MM.1S (cell line): ENCODE measurements at places on chromosomes 7 and 10.

DNA sequence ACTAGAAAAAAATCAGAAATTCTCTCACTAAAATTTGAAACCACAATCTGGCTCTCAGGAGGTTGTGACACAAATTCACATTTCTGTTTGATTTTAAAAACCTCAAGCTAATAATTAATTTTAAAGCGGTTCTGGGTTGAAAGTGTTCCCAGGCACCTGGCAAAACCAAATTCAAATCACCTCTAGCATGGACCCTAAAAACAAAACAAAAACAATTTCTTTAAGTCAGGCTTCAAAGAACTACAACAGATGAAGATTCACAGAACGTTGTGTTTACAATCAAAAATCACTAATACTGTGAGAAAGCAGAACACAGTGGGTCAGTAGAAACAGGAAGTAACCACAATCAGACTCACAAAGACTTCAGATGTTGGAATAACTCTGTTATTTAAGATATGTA lies 7.2 kb upstream of the RELN start:
- H3K27ac ChIP-seq: no peak overlapping the region
- no peaks in the 10 kb centered on the region for H3K27me3 ChIP-seq
- H3K4me1 ChIP-seq: no peaks in the 10 kb centered on the region
- DNase-seq: no peak
- H3K4me3 ChIP-seq: no peak overlapping the region

DNA sequence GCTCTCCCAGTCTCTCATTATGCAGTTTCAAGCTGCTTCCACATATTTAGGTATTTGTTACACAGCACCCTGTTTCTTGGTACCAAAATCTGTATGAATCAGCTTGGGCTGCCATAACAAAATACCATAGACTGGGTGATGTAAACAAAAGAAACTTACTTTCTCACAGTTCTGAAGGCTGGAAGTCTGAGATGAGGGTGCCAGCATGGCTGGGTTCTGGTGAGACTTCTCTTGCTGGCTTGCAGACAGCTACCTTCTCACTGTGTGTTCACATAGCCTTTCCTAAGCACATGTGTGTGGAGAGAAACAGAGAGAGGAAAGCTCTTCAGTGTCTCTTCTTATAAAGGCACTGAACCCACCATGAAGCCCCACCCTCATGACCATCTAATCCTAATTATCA lies 15.7 kb upstream of the CBLL1 start:
- H3K4me3 ChIP-seq: no peak overlapping the region
- no peaks in the 10 kb centered on the region for H3K36me3 ChIP-seq
- H3K27me3 ChIP-seq: no peaks in the 10 kb centered on the region
- H3K4me1 ChIP-seq: no peaks in the 10 kb centered on the region
- DNase-seq: no peak
- no peak overlapping the region for H3K27ac ChIP-seq

- DNase-seq: no peak
- no peaks in the 10 kb centered on the region for H3K27me3 ChIP-seq
- H3K4me1 ChIP-seq: no peaks in the 10 kb centered on the region
- H3K36me3 ChIP-seq: no peaks in the 10 kb centered on the region
These were observed 12.2 kb upstream of the GDF10 start for GRCh38 chr10:47287805-47288204.

GRCh38 chr7:70805360-70805759 lies 326.6 kb upstream of the GALNT17 start:
- H3K36me3 ChIP-seq: no peaks in the 10 kb centered on the region
- H3K4me3 ChIP-seq: no peak overlapping the region
- H3K27ac ChIP-seq: no peak overlapping the region
- no peaks in the 10 kb centered on the region for H3K4me1 ChIP-seq
- H3K27me3 ChIP-seq: no peaks in the 10 kb centered on the region
- no peak for DNase-seq

DNA sequence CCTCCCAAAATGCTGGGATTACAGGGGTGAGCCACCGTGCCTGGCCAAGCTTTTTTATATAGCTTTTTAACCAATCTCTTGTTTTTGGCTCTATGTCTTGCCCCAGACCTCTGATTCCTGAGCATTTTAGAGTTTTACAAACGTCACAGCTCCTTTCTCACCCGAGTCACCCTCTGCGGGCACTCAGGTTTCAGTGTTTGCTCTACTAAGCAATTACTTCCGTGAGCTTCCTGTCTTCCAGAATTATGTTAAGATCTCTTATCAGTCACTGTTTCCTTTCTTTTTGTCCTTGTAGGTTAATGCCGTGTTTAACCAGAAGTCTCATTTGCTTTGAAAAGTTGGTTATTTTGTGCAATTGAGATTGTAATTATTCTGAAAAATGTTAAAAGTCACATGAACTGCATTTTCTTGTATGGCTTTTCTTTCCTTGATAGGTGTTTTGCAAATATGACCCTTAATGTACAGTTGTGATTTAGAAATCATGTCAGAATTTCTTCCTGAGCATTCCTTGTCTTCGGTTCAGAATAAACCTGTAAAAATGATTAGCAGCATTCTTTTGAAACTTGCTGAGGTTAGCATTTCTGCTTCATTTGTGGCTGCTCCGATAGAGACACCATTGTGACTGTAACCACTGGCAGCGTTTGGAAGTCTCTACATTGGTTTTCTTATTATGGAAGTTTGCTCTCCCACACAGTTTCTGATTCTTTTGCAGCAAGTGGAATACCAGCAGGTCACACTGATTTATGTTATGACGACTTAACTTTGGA lies 4.5 kb upstream of the HKDC1 start:
- no peaks in the 10 kb centered on the region for H3K27me3 ChIP-seq
- DNase-seq: peak; percentile 47
- peak overlapping the region; percentile 28; the same call in 1 of the 2 replicates for H3K4me3 ChIP-seq
- H3K27ac ChIP-seq: peak overlapping the region; percentile 71
- peaks cover 13% of the 10 kb centered on the region for H3K4me1 ChIP-seq
- H3K36me3 ChIP-seq: no peaks in the 10 kb centered on the region

DNA sequence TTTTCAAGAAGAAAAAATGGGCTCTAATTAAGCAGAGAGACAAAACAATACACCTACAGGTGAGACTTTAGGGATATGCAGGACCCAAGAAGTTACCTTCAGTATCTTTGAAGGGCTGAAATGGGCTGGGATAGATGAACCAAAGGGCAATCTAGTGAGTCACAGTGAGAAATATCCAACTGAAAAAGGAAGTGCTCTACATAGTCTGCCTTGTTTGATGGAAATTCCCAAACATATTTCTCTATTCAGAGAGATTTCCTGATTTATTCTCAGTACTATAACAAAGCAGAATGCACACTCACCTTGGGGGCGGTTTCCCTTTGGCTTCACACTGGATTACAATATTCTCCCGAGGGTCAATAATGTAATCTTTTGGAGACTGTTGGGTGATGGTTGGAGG lies 104.1 kb upstream of the LAMB4 start:
- DNase-seq: no peak
- no peaks in the 10 kb centered on the region for H3K36me3 ChIP-seq
- H3K27me3 ChIP-seq: no peaks in the 10 kb centered on the region

DNA sequence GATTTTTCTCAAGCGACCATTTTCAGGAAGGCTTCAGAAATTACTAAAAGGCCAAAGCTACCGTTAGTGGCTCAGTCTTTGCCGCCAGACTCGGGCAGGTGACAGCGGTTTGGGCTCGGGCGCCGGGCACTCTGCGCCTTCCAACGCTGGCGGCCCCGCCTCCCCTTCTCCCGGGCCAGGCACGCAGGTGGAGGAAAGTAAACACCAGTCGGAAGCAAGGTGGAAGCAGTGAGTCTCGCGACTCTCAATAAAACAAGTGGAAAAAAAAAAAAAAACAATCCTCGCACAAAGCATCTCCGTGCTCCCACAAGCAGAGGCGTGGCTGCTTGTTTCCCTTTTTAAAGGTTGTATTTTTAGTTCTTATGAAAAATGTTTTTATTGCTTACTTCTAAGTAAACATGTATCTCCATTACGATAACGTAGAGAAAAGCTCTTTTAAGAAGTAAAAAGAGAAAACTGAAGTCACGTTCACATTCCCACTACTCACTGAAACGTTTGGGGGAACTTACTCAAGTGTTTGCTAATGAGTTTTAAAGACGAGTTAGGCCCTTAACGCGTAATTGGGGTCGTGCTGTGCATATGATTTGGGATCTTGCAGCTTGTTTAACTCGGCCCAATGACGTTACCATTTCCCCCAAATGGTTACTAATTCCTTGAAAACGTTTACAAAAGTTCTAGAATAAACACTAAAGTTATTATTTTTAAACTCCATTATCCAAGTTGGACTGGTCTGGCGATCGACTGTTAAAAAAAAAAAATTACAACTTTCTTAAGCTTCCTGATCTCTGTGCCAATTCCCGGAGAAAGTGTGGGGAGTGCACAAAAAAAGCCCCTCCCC lies 864 bp downstream of the CDCA7L start:
- H3K27ac ChIP-seq: peak overlapping the region; percentile 89
- peaks cover 15% of the 10 kb centered on the region; the same call in 1 of the 2 replicates for H3K4me1 ChIP-seq
- peak; percentile 89 for DNase-seq
- H3K4me3 ChIP-seq: peak overlapping the region; percentile 68
- H3K36me3 ChIP-seq: no peaks in the 10 kb centered on the region

DNA sequence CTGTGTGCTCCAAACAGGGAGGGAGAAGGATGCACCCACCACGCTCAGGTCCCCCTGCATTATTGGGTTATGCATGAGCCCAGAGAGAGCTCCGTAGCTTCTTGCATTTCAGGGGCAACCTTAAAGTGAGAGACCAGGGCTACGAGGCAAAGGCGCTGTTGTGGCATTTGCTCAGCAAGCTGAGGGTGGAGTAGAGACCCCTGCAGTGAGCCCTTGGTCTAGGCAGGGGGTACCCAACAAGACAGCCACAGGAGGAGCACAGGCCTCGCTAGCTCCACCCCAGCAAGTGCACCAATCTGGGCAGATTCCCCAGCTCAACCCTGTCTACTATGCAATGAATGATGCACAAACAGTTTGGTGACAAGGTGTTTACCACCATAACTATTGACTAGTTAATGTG lies 198.4 kb downstream of the CALN1 start:
- DNase-seq: no peak
- H3K4me1 ChIP-seq: no peaks in the 10 kb centered on the region
- no peak overlapping the region for H3K27ac ChIP-seq
- H3K27me3 ChIP-seq: no peaks in the 10 kb centered on the region
- H3K36me3 ChIP-seq: no peaks in the 10 kb centered on the region

DNA sequence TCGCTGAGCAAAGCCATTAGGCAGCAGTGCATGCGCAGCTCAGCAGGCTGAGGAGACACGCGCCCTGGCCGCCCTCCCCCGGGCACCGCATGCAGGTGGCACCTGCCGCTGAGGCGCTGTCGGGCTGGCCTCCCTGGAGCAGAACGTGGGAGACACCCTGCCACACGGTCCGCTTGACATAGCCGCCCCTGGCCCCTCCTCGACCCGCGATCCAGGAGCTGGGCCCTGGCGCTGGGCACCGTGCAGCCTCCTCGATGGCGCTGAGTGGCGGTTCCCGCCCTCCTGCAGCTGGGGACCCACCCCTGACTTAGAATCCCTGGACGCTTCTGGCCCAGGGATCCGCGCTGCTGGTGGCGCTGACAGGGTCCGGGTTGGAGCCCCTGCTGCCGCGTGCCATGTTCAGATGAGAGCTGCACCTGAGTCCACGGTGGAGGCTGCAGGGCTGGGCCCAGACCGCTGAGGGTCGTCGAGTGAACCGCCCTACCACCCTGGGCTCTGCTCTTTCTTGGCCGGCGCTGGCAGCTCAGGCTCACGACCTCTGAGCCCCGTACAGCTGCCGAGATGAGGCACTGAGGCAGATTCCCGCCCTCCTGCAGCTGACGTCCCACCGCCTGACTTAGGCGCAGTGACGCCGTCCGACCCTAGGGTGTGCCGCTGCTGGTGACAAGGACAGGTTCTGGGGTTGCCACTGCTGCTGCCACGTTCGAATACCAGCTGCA lies 116.8 kb downstream of the OR13A1 start:
- no peak for DNase-seq
- H3K27ac ChIP-seq: no peak overlapping the region
- no peaks in the 10 kb centered on the region for H3K36me3 ChIP-seq
- no peaks in the 10 kb centered on the region for H3K4me1 ChIP-seq
- H3K27me3 ChIP-seq: no peaks in the 10 kb centered on the region

DNA sequence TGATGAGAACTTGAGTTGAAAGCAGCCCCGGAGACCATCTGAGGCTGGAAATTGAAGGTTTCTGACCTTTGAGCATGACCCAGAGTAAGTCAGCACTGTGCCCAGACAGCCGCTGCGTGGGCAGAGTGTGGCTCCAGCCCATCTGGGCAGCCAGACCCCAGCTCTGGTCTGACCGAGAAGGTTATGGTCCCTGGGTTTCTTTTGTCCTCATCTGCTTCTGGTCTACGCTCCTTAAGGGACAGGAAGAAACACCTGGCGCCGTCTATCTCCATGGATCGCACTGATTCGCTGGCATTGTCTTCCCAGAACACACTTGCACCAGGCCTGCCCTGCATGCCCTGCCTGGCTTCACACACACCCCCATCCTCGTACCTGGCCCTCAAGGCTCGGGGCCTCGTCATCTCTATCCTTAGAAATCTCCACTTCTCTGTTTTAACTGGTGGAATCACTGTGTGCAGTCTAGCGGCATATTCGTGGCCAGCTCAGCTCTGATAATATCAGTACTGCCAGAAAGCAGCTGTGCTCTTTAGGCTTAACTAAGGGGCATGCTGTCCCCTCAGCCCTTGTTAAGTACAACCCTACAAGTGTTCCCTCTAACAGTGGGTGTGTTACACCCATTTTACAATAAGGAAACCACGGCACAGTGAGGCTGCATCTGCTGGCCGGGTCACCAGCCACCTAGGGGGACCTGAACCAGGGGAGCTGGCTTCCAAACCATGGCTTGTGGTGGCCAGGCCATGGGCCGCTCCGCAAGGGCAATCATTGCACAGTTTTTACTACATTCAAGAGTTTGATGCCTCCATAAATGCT lies 127.7 kb downstream of the ADCY1 start:
- no peaks in the 10 kb centered on the region for H3K4me1 ChIP-seq
- H3K4me3 ChIP-seq: no peak overlapping the region
- H3K27me3 ChIP-seq: no peaks in the 10 kb centered on the region

DNA sequence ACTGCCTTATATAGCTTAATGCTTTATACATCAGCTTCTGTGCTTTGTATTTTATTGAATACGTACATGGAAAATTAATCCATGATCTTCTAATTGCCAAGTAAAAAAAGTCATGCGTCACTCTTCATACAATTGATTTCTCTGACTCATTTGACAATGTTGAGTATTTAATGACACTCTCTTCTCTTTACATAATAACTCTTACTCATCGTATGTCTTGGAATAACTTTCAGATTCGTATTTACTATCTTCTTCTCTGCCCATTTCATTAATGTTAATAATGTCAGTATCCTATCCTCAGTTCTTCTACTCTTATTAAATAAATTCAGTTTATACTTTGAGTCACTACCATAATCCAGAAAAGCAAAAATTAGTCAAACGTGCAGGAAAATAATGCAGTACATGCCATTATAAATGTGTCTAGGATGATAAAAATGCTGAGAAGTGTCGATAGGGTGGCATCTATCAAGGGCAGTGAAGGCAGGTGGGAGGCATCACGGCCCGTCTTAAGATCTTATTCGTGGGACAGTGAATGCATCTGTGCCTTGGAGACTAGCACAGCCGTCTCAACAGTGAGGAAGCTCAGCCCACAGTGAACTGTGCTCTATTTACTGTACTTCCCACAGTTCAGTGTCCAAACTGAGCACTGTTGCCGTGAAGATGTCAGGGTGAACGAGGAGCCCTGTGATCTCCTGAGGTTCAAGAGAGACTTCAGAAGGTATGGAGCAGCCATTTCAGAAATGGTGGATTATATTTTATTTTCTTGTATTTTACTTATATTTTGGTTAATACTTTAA lies 39.8 kb upstream of the AKR1E2 start:
- no peak overlapping the region for H3K4me3 ChIP-seq
- no peaks in the 10 kb centered on the region for H3K36me3 ChIP-seq
- H3K27me3 ChIP-seq: no peaks in the 10 kb centered on the region
- no peak for DNase-seq
